Fibroblast of the aortic adventitia (primary cell): ENCODE measurements at places on chromosomes 1 and 21. TPM values are rescaled to one million over a fixed set of nuclear protein-coding genes. Genes with fewer than 3 reads are reported as not detected.

- no peak for DNase-seq
These were observed 229.2 kb downstream of the TTLL7 start for GRCh38 chr1:83769594-83770318.

DNA sequence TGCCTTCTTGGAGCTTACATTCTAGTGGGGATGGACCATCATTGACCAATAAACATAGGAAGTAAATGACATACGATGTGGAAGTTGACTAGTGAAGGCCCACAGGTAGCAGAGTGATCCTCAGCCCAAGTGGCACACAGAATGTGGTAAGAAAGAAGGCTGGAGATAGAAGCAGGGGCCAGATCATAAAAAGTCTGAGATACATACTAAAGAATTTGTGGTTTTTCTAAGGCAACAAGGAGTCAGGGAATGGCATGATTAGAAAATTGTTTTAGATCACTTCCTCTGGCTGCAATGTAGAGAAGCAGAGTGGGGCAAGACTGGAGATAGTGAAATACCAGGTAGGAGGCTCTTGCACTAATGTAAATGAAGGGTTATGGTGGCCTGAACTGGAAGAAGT, 154.0 kb downstream of the VPS13D start:
- no peak for DNase-seq

- DNase-seq, result no peak
These were observed 95.6 kb upstream of the GPR52 start for GRCh38 chr1:174352117-174352516.

GRCh38 chr21:34582506-34583150, 32.3 kb downstream of the RCAN1 start:
- DNase-seq, result peak; percentile 65

GRCh38 chr1:246078126-246078887, 428.8 kb downstream of the SMYD3 start:
- DNase-seq, result no peak

DNA sequence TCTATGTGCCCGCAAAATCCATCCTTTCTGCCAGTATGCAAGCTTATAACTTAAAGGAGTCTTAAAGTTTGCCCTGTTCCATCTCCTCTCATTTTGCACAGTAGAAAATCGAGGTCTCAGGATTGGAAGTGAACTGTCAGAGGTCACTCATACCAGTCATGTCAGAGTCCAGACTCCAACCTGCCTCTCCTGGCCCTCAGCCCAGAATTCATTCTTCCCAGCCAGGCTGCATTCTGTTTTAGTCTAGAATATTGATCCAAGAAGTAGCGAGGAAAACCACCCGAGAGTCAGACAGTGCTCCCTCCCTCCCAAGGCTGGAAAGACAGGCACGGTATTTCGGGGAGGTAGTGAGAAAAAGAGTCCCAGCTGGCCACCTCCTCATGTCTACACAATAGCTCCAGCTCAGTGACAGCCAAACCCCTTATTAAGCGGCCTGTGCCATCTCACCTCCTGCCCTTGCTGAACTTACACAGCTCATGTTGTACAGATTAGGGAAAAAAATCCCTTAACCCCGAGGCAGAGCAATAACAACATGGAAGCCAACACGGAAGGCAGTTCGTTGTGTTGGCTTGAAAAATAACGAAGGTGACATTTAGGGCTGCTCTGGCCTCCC, 89.4 kb downstream of the OMA1 start:
- no peak for DNase-seq

DNA sequence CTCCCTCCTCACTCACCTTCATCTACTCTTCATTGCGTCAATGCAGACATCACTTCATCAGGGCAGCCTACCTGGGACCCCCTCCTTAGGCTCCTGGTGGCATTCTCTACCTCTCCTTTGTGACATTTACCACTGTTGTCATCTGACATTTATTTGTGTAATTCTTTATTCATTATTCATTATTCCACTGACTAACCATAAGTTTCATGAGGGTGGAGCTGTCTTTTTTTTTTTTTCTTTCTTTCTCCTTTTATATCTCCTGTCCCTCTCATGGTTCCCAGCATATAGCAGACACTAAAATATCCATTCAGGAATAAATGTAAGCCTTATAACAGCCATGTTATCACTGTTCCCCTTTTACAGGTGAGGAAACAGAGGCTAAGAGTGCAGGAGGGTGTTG, 126.8 kb downstream of the KAZN start:
- DNase-seq, result no peak

GRCh38 chr1:195113471-195113870, 1494.8 kb downstream of the KCNT2 start:
- DNase-seq, result no peak

DNA sequence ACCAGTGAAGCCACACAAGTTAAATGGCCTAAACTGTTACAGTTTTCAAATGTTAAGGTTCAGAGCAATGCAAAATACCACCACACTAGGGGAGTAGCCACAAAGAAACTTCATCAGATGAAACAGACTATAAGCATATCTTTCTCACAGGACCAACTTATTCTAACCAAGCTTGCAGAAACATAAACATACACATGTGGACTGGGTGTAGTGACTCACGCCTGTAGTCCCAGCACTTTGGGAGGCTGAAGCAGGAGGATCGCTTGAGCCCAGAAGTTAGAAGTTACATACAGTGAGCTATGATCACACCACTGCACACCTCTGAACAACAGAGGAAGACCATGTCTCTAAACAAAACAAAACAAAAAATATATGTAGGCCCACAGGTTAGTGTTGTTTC, 17.3 kb downstream of the WDR47 start:
- no peak for DNase-seq

GRCh38 chr1:210003501-210003900, 65.5 kb downstream of the SYT14 start:
- peak; percentile 15 for DNase-seq

GRCh38 chr21:38314558-38314957, 57.8 kb downstream of the KCNJ15 start:
- no peak for DNase-seq

GRCh38 chr1:1543706-1544099, 3.3 kb upstream of the TMEM240 start:
- no peak for DNase-seq

- peak; percentile 68 for DNase-seq
These were observed 25.8 kb upstream of the CCN1 start for GRCh38 chr1:85554630-85555327.

- no peak for DNase-seq
These were observed 59.2 kb downstream of the LHX9 start for GRCh38 chr1:197976368-197976767.

DNA sequence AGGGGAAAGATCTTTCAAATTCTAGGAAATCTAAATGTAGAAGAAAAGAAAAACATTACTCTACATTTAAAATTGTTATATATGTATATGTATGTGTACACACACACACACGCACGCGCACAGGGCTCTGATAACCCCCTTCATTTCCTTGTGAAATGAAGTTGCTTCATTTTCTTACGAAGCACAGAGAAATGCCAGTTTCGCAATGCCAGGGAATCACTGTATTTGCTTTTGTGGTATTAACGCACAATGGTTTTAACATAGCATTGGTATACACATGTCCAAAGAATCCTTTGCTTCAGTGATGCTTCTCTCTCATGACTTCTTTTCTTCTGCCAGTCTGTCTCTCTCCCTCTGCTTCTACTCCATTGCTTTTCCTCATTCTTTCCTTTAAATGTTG, 8.4 kb upstream of the DDAH1 start:
- DNase-seq, result peak; percentile 43

- DNase-seq, result no peak
These were observed 16.0 kb downstream of the CTNNBIP1 start for GRCh38 chr1:9894115-9894514.

DNA sequence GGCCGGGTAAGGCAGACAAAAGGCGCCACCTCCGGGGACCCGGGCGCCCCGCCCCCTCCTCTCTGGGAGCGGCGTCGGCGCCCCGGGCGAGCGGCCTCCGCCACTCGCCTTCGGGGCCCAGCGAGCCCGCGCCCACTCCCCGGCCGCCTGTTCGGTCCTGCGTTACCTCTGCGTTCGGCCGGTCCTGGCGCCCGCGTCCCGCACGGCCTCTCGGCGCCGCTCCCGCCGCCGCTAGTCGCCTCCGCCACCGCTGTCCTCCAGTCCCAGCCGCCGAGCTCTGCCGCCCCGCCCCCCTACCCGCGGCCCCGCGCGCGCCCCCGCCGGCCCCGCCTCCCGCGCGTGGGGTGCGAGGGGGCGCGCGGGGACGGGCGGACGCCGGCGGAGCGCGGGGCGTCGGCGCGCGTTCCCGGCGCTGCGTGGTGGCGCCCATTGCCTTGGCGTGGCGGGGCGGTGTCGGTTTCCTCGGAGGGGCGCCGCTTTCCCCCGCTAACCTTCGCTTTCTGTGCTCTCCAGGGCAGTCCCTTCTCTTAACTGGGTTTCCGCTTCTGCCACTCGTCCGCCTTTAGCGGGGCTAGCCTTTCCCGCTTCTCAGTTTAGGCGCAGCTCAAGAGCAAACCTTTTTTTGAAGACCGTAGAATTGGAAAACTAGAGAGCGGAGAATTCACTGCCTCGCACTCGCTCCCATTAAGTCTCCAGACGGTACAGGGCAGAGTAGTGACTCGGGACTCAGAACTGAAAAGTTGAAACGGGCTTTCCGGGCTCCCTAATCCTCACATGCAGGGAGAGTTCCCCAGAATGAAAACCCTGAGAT, at the start of gene HP1BP3:
Gene HP1BP3 (minus strand): TSS at position 279 of the 811 bp plus-strand sequence. CDS start 6,867 bp downstream, outside the sequence.
- peak; percentile 67 for DNase-seq

DNA sequence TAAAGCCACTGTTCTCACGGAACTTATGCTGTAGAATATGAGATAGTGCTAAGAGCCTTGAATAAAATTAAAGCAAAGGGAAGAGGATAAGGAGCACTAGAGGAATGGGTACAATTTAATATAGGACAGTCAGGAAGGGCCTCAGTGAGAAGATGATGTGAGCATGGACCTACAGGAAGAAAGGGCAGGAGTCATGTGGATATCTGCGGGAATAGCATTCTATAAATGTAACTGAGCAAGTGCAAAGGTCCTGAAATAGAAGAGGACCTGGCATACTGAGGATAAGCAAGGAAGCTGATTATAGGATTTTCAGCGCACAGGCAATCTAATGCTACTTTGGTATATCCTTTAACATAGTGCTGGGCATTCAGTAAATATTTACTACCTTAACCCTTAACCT, 12.6 kb upstream of the BCAS2 start:
- DNase-seq, result no peak

DNA sequence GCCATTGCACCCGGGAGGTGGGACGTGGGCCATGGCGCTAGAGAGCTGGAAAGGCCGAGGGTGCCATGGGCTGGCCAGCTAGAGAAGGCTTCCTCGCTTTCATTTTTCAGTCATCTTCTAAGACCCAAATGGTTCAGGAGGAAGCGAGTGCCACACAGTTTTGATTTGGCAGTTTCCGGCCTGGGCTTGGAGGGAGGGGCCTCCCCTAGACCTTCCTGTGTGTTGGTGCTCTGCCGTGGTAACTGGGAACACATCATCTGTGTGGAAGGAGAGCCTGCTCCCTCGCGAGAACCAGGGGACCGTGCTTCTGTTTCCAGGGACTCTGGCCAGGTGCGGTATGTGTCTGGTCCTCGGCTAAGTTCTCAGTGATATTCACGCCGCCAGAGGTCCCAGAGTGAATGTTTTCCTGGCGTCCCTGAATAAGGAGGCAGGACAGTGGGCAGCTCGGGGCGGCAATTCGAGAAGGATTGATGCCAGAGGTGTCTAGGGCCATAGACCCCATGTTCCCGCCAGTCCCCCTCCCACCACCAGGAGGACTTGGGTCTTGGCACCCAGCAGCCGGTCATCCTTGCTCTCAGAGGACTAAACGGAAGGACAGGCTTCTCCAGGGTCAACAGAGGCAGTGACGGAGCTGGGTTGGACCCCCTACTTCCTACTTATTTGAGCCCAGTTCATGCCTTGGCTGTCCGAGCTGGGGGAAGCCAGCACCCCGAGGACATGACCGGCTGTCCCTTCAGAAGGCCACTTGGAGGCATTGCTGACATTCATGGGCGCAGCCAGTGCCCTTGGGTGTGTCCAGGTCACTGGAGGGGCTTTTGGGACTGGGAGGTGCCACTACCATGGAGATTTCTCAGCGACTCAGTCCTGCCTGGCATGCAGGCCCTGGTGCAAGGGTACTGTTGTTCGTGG, 2.7 kb upstream of the NPHP4 start:
- DNase-seq, result no peak

DNA sequence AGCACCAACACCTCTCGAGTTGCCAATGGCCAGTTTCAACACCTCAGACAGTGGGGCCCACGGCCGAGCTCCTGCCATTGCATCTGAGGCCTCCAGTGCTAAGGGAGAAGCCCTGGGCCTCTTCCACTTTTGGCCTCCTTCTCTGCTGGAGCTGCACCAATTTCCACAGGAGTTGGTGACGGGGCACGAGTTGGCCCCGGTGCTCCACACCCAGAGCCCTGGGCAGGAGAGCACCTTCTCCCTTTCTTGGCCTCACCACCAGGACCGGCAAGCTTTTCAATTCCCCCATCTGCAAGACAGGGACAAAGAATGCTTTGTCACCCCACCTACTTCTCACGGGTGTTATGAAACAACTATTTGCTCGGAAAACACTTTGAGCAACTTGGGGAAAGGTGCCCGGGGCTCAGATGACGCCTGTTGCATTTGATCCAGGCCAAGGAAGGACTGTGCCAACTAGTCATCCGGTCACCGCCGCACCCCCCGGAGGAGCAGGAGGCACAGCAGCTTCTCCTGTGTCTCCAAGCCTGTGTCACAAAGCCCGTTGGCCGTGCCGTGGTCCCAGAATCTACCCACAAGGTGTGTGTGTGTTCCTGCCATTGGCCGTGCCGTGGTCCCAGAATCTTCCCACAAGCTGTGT, 55.2 kb downstream of the TOMM20 start:
- DNase-seq, result no peak

Gene TFF1
- total RNA-seq, result not detected in 2 replicates

Gene EFNA4
- total RNA-seq, result 2.4 and 5.3 TPM in 2 replicates

Gene MARK1
- total RNA-seq, result 0.45 and 1.3 TPM in 2 replicates

Gene SPATA1
- total RNA-seq, result 0.41 and 3.0 TPM in 2 replicates

Gene GJB4
- total RNA-seq, result not detected in 2 replicates

Gene F5
- total RNA-seq, result 0.16 TPM in 1 of 2 replicates, not detected in the other

Gene DYRK1A
- total RNA-seq, result 46.5 and 80.2 TPM in 2 replicates

Gene OR2T29
- not detected in 2 replicates for total RNA-seq

Gene FAM177B
- not detected in 2 replicates for total RNA-seq

Gene THEM5
- not detected in 2 replicates for total RNA-seq
